HT-29 (cell line): ENCODE measurements at places on chromosomes 7 and 10. TPM values are rescaled to one million over a fixed set of nuclear protein-coding genes. Genes with fewer than 3 reads are reported as not detected.

Gene GPR26
- total RNA-seq: not detected in 2 replicates

Gene RSPH10B2
- 0.08 TPM in 1 of 2 replicates, not detected in the other for total RNA-seq

Gene CCM2
- 69.8 and 90.2 TPM in 2 replicates for total RNA-seq

- DNase-seq: no peak
These were observed 185.8 kb downstream of the RELN start for GRCh38 chr7:103803631-103804030.

DNA sequence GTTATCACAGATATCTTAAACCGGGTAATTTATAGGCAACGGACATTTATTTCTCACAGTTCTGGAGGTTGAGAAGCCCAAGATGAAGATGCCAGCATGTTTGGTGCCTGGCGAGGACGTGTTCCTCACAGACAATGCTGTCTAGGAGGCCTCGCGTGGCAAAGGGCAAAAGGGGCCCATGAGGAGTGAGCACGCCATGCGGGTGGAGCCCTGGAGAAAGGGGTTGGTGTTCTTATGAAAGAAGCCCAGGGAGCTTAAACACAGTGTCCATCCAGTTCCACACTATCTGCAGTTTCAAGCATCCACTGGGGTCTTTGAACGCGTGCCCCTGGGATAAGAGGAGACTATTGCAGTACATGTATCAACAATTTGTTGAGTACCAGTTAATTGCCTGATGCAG is 51.4 kb downstream of the CXCL12 start:
- no peak for DNase-seq

DNA sequence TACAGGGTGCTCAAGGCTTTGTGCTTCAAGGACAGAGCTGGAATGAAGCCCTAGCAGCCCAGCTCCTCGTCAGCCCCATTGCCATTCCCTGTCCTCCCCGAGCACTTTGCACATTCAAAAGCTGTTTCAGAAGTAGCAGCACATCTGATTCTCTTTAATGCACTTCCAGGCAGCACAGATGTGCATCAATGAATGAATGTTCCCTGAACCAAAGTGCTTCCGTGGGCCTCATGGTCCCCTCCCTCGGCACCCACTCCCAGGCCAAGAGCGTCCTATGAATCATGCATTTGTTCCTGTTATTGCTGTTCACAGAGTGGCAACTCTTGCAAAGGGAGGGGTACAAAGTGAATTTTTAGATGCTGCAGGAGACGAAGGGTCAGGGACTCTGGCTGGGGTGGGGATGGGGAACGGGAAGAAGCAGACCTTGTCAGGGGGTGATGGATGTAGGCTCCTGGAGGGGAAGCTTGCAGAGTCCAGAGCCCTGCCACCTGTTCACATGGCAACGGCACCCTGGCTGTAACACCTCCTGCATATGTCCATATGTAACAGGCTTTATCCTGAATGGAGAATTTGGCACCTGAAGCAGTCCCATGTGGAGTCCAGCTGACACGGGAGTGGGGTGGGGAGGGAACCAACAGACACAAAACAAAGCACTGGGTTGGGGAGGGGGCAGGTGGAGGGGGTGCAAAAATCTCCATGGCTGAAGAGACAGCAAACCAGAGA is 62.2 kb upstream of the BAIAP2L1 start:
- no peak for DNase-seq

DNA sequence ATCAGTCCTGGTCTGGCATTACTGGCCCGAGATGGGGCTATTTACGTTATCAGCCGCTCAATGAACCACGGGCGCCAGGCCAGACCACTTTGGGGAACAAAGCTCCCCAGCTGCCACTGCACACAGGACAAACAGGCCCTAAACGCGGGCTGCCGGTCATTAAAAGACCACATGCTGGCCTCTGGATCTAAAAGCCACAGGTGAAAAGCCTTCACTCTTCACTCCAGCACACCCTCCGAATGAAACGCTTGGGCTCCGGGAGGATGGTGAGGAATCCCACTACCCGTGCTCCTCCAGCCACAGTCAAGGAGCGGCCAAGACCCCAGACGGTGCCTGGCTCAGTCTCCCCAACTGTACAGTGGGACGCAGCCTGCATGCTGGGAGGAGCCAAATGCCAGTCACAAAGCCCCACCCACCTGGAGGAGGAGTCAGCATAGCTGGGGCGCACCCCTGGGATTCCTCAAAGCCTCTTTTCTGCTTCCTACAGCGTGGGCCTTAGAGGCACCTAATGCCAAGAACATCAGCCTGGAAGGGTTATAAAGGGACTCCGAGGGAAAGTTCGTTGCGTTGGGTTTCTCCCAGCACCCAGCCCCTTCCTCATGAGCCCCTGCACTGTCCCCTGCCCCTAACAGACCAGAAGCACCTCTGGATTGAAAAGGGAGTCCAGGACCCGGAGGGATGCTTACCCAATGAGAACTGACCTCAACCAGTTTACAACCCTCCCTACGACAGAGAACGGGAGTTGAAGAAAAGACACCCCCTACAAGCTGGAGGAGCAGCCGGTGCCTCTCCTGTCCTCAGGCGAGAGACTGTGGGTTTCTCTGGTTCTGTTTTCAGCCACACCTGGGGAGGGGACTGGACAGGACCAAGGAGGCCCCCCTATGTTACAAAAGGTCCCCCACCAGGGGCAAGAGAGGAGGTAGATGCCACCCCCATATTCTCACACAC is 4.7 kb downstream of the PDGFA start:
- DNase-seq: no peak

DNA sequence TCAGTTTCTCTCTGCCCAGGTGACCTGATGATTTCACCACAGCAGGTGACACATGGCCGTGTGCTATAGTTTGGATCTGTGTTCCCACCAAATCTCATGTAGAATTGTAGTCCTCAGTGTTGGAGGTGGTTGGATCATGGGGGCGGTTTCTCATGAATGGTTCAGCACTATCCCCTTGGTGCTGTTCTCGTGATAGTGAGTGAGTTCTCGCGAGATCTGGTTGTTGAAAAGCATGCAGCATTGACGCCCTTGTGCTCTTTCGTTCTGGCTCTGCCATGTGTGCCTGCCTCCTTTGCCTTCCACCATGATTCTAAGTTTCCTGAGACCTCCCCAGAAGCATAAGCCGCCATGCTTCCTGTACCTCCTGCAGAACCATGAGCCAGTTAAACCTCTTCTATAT is 85.2 kb upstream of the C1QL3 start:
- DNase-seq: no peak

GRCh38 chr7:155583636-155584035 is 37.3 kb upstream of the CNPY1 start:
- no peak for DNase-seq

GRCh38 chr7:54847921-54848320 is 88.9 kb upstream of the SEC61G start:
- no peak for DNase-seq

DNA sequence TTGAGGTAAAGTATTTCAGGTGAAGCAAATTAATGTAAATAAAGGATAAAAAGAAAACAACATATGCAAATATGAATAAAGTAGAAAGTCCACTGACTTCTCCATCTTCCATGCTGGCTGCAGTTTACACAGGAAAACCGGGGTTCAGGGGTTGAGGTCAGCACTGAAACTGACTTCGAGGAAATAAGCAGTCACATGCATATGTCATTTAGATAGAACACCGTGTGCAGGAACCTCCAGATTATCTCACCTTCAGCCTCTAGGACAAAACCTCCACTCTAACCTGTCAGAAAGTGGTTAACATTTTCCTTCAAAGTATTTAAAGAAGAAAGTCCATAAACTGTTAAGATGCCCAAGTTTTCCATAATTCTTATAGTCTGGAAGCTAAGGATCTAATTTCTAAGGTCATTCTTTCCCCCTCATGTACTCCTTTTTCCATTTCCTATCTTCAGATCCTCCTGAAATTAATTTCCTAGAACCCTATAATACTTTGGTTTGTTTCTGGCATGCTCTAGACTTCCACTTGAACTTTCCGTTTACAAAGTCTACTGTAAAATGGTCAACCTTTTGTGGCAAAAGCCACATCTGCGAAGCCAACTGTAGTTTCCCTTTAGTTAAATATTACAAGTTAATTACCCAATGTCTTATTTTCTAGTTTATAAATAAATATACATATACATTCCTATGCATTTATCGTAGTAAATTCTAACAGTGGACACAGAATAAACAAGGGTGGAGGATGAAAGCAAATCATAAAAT is 173.3 kb downstream of the RAPGEF5 start:
- no peak for DNase-seq

DNA sequence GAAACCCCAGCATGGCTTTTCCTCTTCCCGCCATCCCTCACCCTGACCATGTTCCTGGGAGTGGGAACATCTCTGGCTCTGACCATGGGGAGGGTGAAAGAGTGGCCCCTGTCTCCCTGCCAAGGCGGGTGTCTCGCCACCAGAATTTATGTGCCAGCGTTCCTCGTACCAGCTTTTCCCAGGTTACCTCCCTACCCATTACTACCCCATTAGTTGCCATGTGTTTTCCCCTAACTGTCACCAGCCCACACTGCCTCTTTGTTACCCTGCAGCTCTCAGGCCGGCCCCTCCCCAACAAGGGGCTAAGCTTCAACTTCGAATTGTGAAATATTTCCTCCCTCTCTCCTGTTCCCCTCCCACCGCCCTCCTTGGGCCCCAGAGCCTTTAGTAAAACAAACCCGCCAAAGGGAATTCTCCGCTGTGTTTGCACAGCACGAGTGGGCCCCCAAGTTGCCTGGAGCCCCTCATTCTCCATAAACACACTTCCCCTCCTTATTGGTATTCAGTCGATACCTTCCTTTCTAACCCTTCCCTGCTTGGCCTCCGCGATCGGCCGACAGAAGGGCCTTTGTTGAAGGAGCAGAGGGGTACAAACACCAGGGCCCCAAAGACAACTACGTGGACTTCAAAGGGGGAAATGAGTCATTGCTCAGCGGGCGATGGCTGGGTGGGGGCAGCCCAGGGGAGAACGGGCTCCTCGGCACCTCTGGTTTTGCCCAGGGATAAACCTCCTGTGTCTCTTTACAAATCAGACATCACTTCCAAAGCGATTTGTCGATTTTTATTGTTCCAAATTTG is 45.5 kb downstream of the SLIT1 start:
- DNase-seq: no peak

- DNase-seq: no peak
These were observed 173.2 kb downstream of the ZNF438 start for GRCh38 chr10:30858499-30858898.

GRCh38 chr7:71300086-71300485 is 168.1 kb downstream of the GALNT17 start:
- DNase-seq: no peak

GRCh38 chr10:14670551-14671240 is 104.0 kb downstream of the FAM107B start:
- no peak for DNase-seq

GRCh38 chr10:19546224-19546623 is 270.0 kb upstream of the PLXDC2 start:
- no peak for DNase-seq

GRCh38 chr7:47420122-47420780 is 161.7 kb downstream of the TNS3 start:
- DNase-seq: no peak

GRCh38 chr10:76991621-76992020 is 646.0 kb downstream of the KCNMA1 start:
- no peak for DNase-seq

GRCh38 chr10:63143987-63144386 is 10.9 kb downstream of the NRBF2 start:
- DNase-seq: no peak
